Body of pancreas (tissue), 4 donors: ENCODE measurements at places on chromosomes 6 and 20.

DNA sequence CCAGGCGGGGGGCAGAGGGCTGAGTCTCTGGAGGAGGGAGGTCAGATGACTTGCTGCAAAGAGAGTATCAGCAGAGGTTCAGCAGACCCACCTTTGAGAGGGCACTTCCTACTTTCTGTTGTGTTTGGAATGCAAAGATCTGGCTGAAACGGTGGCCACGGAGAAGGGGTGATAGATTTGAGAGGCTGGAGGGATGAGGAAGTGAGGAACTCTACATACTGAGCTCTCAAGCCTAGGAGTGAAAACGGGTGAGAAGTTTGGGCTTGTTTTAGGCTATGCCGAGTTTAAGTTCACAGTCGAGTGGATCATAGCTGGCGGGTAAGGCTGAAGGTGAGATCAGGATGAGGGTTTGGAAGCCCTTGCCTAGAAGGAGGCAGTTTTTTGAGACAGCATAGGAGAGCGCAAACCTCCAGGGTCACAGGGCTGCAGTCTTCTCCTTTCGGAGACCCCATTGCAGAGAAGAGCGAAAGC, 477 bp upstream of the ITPA start:
- DNase-seq: no peak
- no peaks in the 10 kb centered on the region for H3K27me3 ChIP-seq
- H3K27ac ChIP-seq: peak overlapping the region; percentile 84

GRCh38 chr20:46681032-46681854, 8.0 kb downstream of the TP53RK start:
- no peaks in the 10 kb centered on the region for H3K27me3 ChIP-seq
- H3K36me3 ChIP-seq: no peaks in the 10 kb centered on the region
- H3K27ac ChIP-seq: no peak overlapping the region
- peak; percentile 72 for DNase-seq

DNA sequence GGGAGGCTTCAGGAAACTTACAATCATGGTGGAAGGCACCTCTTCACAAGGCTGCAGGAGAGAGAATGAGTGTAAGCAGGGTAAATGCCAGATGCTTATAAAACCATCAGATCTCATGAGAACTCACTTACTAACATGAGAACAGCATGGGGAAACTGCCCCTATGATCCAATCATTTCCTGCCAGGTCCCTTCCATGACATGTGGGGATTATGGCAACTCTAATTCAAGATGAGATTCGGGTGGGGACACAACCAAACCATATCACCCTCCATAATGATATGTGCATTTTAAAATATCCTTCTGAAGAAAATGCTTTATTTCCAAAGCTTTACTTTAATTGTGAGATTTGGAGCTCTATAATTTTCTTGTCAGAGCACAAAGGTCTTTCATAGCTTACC, 154.1 kb upstream of the CENPW start:
- H3K4me1 ChIP-seq: no peaks in the 10 kb centered on the region
- no peaks in the 10 kb centered on the region for H3K36me3 ChIP-seq
- no peak for DNase-seq

- no peak for DNase-seq
- no peak overlapping the region for H3K4me3 ChIP-seq
- H3K4me1 ChIP-seq: peaks cover 14% of the 10 kb centered on the region
- no peak overlapping the region for H3K27ac ChIP-seq
- no peaks in the 10 kb centered on the region for H3K36me3 ChIP-seq
- H3K27me3 ChIP-seq: no peaks in the 10 kb centered on the region
Observed at GRCh38 chr6:106083618-106084017, 2.5 kb upstream of the PRDM1 start.

- no peaks in the 10 kb centered on the region for H3K27me3 ChIP-seq
- H3K4me3 ChIP-seq: no peak overlapping the region
- DNase-seq: no peak
- H3K27ac ChIP-seq: no peak overlapping the region
Observed at GRCh38 chr6:19492636-19493405, 344.3 kb upstream of the ID4 start.

GRCh38 chr6:129754750-129755149, 44.8 kb upstream of the ARHGAP18 start:
- no peak overlapping the region for H3K27ac ChIP-seq
- no peaks in the 10 kb centered on the region for H3K4me1 ChIP-seq
- H3K36me3 ChIP-seq: no peaks in the 10 kb centered on the region
- no peak overlapping the region for H3K4me3 ChIP-seq
- H3K27me3 ChIP-seq: no peaks in the 10 kb centered on the region

DNA sequence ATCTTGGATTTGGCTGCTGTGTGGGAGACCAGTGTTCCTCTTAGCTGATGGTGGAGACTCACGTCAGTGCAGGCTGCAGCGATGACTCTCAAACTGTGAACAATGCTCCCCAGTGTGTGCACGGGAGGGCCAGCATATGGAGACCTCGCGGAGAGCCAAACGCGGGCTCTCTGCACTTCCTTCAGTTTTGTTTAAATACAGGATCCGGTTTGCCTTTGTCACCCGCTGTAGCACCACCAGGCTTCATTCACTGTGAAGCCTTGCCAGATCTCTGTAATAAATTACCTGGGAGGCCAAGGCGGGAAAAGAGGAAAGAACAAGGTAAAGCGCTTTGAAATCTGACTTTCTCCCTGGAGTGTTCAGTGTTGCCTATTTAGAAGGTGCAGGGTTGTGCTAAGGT, 30.7 kb upstream of the TMEM14A start:
- no peaks in the 10 kb centered on the region for H3K36me3 ChIP-seq
- no peaks in the 10 kb centered on the region for H3K27me3 ChIP-seq
- no peak overlapping the region for H3K27ac ChIP-seq
- peaks cover 6% of the 10 kb centered on the region for H3K4me1 ChIP-seq
- peak; percentile 44 for DNase-seq

DNA sequence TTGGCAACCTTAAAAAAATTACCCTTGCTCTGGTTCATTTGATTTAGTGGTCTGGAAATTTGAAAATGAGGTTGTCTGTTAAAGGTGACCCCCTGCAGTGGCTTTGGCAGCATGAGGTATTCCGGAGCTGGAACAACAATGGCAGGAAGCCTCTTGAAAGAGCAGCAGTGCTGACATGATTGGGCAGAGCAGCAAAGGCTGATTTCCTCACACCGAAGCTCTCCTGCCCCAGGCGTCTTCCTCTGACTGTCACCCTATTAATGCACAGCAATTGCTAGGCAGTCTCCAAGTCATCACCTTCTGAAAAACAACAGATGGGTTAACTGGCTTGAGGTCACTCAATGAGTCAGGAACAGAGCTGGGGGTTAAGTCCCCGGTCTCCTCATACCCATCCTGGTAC, 241.8 kb upstream of the MMS22L start:
- DNase-seq: no peak
- no peaks in the 10 kb centered on the region for H3K27me3 ChIP-seq
- H3K27ac ChIP-seq: no peak overlapping the region
- H3K4me3 ChIP-seq: no peak overlapping the region

GRCh38 chr6:105526225-105526872, 123.5 kb upstream of the PREP start:
- DNase-seq: no peak
- no peaks in the 10 kb centered on the region for H3K27me3 ChIP-seq
- H3K4me3 ChIP-seq: no peak overlapping the region
- H3K27ac ChIP-seq: no peak overlapping the region
- no peaks in the 10 kb centered on the region for H3K36me3 ChIP-seq

DNA sequence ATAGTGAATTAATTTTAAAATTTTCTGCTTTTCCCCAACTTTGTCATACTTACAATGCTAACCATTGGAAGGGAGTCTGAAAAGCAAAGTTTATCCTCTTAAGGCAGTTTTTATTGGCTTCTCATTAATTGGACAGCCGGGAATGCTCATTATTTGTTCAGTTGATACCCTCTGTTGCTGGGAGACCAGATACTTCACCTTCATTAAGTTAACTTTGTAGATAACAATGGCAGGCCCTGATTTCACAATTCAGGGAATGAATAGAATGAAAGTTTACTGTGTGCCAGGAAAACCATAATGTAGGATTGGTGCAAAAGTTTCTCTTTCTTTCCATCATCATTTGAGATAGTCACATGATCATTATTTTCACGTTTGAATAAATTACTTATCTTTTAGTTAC, 49.0 kb downstream of the COL19A1 start:
- H3K4me3 ChIP-seq: no peak overlapping the region
- no peak for DNase-seq
- peaks cover 7% of the 10 kb centered on the region for H3K4me1 ChIP-seq

- H3K27ac ChIP-seq: no peak overlapping the region
- H3K36me3 ChIP-seq: no peaks in the 10 kb centered on the region
- DNase-seq: peak; percentile 59
- peaks cover 7% of the 10 kb centered on the region for H3K4me1 ChIP-seq
Observed at GRCh38 chr6:90393232-90393884, 96.7 kb upstream of the BACH2 start.

- H3K27ac ChIP-seq: no peak overlapping the region
- no peaks in the 10 kb centered on the region for H3K36me3 ChIP-seq
- no peak overlapping the region for H3K4me3 ChIP-seq
- H3K4me1 ChIP-seq: no peaks in the 10 kb centered on the region
- H3K27me3 ChIP-seq: no peaks in the 10 kb centered on the region
Observed at GRCh38 chr6:127533011-127533410, 13.9 kb upstream of the MTCL3 start.

DNA sequence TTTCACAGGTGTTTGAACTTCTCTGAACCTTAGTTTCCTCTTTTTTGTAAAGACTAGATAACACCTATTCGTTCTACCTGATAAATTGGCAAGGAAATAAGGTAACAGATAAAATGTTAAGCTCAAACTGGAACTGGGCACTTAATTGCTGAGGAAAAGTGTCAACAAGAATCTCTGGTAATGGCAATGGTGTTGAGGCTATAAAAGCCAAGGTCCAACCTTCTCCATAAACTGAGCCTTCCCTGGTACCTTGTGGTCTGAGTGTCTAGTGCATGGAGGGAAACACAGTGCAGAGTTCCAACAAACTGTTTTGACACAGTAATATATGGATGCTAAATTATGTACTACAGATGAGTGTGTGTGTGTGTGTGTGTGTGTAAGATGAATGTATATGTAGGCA, 33.4 kb upstream of the GSTA4 start:
- no peak overlapping the region for H3K27ac ChIP-seq
- H3K4me1 ChIP-seq: no peaks in the 10 kb centered on the region

DNA sequence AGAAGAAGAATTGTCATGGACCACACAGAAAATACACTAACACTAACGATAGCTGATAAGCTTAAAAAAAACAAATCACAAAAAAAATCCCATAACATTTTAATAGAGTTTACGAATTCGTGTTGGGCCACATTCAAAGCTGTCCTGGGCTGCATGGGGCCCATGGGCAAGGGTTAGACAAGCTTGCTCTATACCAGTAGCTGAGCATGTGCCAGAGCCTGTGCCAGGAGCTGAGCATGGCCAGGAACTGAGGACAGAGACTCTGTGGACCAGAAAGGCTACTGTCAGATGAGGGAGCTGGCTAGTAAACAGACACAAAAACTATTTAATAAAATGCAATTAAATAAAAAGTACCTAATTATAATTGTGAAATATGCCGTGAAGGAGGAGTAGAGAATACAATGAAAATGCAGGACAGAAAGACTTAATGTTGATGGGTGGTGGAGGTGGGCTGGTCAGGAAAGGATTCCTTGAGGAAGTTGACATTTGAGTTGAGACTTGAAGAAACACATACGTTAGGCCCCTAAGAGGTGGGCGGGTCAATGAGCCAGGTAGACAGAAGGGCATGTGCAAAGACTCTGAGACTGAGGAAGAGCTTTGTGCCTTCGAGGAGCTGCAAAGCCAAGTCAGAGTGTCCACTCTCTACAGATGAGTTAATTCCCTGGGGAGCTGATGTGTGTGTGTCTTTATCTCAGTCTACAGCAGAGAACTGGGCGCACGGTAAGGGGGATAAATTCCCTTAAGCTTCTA, 66.1 kb downstream of the JPH2 start:
- H3K4me1 ChIP-seq: no peaks in the 10 kb centered on the region
- no peak overlapping the region for H3K4me3 ChIP-seq
- H3K36me3 ChIP-seq: no peaks in the 10 kb centered on the region
- DNase-seq: no peak

- H3K36me3 ChIP-seq: no peaks in the 10 kb centered on the region
- no peak overlapping the region for H3K4me3 ChIP-seq
- no peaks in the 10 kb centered on the region for H3K27me3 ChIP-seq
- H3K27ac ChIP-seq: no peak overlapping the region
- DNase-seq: no peak
Observed at GRCh38 chr6:149182262-149182661, 135.2 kb upstream of the TAB2 start.

GRCh38 chr20:51087266-51087665, 64.4 kb upstream of the KCNG1 start:
- no peak overlapping the region for H3K4me3 ChIP-seq
- peaks cover 4% of the 10 kb centered on the region for H3K4me1 ChIP-seq
- H3K36me3 ChIP-seq: no peaks in the 10 kb centered on the region
- H3K27me3 ChIP-seq: peaks cover 4% of the 10 kb centered on the region

DNA sequence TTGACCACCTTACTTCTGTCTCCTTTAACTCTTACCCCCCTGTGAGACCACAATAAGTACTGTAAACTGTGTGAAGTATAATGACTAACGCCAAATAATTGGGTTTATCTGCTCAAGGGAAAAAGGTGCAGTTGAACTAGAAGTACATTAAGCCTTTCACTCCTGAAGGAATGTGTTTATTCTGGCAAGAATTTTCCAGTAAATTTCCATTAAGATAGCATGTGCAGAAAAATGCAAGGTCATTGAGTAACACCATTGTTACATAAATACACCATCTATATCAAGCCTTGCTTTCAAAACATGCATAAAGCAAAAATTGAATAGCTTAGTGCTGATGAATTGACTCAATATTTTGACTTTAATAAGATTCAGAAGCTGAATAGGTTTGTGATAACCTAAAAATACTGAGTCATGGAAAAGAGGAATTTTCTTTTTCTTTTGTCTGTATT, 65.4 kb downstream of the ARHGAP18 start:
- no peaks in the 10 kb centered on the region for H3K27me3 ChIP-seq
- H3K4me3 ChIP-seq: no peak overlapping the region
- H3K36me3 ChIP-seq: no peaks in the 10 kb centered on the region
- no peak for DNase-seq
- peaks cover 66% of the 10 kb centered on the region for H3K4me1 ChIP-seq
- peak overlapping the region; percentile 83 for H3K27ac ChIP-seq

DNA sequence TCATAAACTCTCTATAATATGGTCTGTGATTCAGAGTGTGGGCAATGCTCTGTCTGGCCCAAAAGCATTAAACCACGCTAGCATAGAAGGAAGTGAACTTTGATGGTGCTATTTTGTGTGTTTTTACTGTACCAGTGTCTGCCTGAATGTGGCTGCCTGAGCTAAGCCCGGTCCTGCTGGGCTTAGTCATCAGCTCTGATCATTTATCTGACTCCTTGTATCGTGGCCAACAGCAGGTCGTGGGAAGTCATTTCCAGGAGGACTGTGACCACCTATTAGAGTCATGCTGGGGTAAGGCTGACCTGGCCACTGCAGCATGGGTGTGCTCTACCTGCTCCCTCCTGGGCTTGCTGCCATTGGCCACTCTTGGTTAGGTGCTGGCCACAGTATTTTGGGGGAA, 239.1 kb upstream of the CEP162 start:
- H3K4me3 ChIP-seq: no peak overlapping the region
- H3K4me1 ChIP-seq: no peaks in the 10 kb centered on the region
- H3K36me3 ChIP-seq: no peaks in the 10 kb centered on the region
- DNase-seq: no peak

- H3K27ac ChIP-seq: no peak overlapping the region
- no peaks in the 10 kb centered on the region for H3K4me1 ChIP-seq
- no peak overlapping the region for H3K4me3 ChIP-seq
- H3K36me3 ChIP-seq: no peaks in the 10 kb centered on the region
- H3K27me3 ChIP-seq: no peaks in the 10 kb centered on the region
- no peak for DNase-seq
Observed at GRCh38 chr6:64459411-64459944, 823.9 kb downstream of the PHF3 start.
